ENCODE measurements at places on chromosomes 11 and 22. TPM values are rescaled to one million over a fixed set of nuclear protein-coding genes. Genes with fewer than 3 reads are reported as not detected.

POGLUT3 gene
- polyA plus RNA-seq, result 8.6 TPM

CCDC89 gene
- 2.3 TPM for polyA plus RNA-seq

SMTNL1 gene
- polyA plus RNA-seq, result not detected

CKAP5 gene
- 70.3 TPM for polyA plus RNA-seq

OR51B2 gene
- not detected for polyA plus RNA-seq

NPAS4 gene
- not detected for polyA plus RNA-seq

GRAMD1B gene
- 17.1 TPM for polyA plus RNA-seq

APOL5 gene
- not detected for polyA plus RNA-seq

ESAM gene
- polyA plus RNA-seq, result 42.0 TPM

LRRC74B gene
- polyA plus RNA-seq, result not detected

DNA sequence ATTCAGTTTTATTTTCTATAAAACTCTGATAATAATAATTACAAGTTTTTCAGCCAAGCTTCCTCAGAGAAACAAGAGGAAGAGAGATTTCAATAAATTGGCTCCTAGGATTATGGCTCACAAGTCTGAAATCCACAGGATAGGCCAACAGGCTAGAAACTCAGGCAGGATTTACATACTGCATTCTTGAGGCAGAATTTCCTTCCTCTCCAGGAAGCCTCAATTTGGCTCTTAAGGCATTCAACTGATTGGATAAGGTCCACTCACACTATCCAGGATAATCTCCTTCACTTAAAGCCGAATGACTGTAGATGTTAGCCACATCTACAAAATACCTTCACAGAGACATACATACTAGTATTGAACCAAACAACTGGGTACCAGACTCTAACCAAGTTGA, 120.3 kb upstream of the FAT3 start:
- no peak for DNase-seq

DNA sequence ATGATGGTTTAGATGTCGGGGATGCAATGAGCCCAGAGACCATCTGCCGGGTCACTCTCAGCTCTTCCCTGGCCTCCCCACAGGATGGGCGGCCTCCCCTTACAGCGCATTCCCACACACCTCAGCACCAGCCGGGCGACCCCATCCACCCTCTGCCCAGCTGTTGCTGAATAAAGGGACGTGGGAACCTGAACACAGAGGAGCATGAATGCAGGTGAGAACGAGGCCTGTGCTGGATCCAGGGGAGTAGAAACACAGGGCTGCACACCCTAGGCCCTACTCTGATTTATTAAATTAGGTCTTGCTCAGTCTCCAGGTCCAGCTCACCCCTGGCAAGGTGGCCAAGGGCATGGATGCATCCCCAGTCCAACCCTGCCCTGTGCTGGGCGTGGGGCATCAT, 180.5 kb downstream of the CTTN start:
- no peak for DNase-seq

DNA sequence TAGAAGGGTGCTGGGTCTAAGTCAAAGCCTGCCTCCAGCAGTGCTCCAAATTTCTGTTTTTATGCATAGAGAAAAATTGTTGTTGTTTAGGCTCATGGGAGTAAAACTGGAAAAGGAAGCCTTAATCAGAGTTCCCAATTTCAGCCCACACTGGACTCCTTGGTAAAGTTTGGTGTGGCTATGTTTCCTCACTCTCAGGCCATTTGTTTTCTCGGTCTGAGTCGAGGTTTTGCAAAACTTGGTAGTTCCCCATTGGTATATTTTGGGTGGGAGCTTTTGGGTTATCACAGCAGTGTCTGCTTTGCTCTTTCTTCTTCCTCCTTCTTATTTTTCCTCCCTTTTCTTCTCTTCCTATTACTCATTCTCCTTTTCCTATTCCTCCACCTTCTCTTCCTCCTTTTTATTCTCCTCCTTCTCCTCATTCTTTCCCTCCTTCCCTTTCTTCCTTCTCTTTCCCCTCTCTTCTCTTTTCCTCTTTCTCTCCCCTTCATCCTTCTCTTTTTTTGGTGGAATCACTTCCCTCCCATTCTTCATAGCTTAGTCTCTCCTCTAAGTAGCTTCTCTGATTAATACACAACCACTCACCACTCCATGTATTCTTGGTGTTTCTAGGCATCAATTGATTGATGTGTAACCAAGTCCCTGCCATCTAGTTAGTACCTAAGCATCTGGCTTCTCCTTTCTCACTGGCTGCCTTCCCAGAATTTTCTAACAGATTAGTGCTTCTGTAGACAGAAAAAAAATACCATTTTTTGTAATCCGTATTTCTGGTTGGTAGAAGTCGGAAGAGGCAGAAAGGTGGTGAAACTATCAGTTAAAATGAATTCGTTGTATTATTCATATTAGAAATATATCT, 10.1 kb downstream of the SLC5A1 start:
- peak; percentile 32 for DNase-seq

DNA sequence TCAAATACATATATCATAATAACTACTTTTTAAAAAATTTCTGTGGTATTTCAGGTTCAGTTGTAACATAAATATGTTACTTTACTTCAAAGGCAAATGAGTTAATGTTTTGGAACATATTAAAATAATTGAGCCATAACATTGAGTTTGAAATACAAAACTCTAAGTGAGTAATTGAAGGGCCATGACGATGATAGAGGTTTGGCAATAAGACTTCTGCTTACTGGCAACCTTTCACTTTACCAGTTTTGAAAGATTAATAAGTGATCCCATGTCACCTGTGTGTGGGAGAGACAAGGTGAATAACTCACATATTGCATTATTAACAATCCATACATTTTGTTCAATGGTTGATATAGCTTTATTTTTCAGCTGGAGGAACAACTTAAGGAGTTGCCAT, 144.4 kb downstream of the GRIA4 start:
- DNase-seq, result no peak

DNA sequence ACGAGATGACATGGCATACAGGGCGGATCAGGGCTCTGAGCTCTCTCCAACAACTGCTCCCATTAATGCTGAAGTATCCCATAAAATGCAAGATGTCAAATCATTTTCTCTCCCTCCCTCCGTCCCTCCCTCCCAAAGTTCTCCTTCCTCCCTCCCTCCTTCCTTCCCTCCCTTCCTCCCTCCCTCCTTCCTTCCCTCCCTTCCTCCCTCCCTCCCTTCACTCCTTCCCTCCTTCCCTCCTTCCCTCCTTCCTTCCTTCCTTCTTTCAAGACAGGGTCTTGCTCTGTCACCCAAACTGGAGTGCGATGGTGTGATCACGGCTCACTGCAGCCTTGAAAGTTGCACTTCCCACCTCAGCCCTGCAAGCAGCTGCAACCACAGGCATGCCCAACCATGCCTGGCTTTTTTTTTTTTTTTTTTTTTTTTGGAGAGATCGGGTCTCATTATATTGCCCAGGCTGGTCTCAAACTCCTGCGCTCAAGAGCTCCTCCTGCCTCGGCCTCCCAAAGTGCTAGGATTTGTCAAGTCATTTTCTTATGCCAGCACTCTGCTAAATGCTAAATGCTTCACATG, 38.2 kb downstream of the TXN2 start:
- DNase-seq, result no peak

DNA sequence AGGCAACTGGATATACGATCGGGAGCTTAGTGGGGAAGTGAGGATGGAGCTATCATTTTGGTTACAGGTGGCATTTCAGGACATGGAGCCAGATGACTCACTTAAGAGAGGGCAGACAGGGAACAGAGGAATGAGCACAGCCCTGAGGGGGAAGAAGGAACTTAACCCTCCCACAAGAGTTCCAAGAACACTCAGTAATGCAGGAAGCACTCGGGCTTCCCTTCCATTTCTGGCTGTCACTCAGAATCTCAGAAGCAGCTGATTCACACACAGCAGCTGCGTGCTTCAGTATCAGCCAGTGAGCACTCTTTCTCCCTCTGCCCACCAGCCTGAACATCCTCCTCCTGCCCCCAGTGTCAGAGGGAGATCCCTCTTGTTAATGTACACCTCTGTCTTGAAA, 34.8 kb downstream of the EFCAB6 start:
- peak; percentile 53 for DNase-seq

DNA sequence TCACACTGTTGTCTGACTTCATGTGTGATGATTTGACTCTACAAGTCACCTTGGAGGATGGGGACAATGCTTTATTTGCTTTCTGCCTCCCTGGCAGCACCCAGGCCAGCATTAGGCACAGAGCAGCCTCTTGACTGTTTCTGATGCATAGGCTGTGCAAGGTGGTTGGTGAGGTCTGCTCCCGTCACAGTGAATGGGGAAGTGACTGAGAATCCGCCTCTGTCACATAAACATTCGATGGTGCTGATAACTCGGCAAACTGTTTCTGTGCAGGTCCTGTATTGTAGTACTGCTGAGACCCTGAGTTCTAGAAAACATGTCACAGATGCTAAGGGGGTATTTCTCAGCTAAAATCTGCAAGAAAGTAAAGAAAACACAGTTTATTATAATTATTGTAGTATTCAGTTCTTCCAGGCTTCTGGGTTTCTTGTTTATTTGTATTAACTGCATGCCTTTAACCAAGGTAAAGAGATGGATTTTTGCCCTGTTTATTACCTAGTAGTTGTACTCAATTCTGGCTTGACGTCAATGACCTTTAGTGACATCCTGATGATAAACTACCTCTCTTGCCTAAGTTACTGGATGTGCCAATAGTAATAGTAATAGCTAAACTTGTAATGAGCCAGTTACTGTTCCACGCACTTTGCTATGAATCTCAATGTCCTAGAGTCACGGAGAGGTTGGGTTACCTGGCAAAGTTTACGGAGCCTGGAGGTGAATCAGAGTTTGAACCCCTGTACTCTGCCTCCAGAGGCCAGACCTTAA, 24.8 kb upstream of the RCN1 start:
- DNase-seq, result no peak

GRCh38 chr11:49995565-49995964, 13.2 kb upstream of the OR4C12 start:
- peak; percentile 0 for DNase-seq

- no peak for DNase-seq
These were observed 234.5 kb downstream of the METTL15 start for GRCh38 chr11:28342716-28343115.

DNA sequence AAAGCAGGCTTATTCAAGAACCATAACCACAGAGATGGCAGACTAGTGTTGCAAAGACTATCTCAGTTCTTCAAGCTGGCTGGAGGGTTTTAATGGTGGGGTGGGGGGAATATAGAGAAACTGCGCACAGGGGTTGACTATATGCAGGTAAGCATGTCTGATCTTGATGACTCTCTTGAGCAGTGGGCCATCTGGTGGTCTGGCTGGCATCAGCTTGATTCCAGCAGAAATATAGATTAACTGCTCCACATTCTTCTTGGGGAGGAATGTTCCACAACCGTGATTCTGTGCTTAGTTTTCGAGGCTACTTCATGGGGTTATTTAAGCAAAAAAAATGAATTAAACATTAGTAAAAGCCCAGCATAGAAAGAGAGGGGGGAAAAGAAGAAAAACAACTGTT, 158.8 kb upstream of the PGR start:
- no peak for DNase-seq

DNA sequence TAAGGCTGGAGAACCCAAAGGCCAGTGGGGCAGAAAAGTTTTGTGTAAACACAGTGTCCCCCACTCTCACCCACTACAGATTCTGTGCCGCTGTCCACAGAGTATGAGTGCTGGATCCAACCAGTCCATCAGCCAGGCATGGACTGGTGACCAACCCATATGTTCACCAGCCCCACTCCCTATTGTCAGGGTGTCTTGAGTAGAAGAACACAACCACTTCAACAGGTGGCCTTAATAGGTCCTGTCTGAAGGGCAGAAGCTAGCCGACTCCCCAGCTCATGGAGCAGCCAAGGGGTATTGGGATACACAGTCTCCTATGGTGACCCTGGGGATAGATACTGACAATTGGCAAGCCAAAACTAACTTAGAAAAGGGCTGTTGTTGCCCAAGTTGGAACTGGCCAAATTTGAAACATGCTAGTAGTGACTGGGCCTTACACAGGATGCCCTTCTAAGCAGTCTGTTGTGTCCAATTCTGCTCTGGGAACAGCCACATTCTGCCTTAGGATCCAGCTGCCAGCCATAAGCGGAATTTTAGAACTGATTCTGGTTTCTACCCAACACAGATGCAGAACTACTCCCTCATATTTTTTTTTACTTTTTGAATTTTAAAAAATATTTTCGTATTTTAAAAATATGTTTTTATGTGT, 19.8 kb upstream of the PGM2L1 start:
- DNase-seq, result no peak

DNA sequence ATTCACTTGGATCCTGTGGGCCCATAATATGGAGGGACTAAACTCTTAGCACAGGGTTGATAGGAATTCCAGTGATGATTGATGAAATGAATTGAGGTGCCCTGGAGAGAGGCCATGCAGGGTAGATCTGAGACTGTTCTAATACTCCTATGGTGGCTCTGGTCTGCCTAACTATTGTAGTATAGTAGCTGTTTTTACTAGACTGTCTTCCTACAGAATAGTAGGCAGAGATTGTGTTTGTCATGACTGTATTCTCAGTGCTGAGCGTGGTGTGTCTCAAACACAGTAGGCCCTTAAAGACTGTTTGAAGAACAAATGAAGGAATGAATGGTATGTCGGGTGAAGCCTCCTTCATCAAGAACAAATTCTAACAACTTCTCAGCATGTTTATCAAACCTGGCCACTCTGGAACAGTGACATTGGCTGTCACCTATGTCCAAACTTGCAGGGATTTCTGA, 107.0 kb upstream of the SESN3 start:
- no peak for DNase-seq

DNA sequence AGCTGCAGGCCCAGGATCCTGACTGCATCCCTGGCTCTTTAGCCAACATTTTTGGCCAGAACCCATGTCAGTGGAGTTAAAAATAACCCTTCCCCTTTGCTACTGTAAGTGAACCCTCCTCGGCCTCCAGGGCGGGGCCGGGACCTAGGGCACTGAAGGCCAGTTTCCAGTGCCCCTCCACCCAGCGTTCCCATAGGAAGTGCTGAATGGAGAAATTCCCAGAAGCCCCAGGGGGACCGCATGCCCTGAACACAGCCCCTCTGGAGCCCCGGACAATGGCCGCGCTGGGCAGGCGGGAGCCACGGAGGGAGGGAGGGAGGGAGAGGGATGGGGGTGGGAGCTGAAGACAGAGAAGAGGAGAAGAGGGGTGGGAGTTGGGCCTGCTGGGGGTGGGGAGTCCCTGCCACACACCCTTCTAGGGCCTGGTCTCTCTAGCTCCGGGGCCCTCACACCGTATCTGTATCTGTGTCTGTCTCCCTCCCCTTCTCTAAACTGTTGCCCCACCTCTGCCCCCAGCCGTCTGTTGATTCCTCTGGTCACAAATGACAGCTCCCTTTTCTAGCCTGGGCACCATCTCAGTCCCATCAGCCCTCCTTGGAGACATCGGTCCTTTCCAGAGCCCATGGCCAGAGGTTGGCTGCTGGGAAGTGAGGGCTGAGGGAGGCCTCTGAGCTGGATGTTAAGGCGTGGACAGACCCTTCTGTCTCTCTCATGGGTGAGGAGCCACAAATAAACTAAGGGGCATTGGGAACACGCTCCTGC, 10.9 kb downstream of the PDGFB start:
- DNase-seq, result no peak

DNA sequence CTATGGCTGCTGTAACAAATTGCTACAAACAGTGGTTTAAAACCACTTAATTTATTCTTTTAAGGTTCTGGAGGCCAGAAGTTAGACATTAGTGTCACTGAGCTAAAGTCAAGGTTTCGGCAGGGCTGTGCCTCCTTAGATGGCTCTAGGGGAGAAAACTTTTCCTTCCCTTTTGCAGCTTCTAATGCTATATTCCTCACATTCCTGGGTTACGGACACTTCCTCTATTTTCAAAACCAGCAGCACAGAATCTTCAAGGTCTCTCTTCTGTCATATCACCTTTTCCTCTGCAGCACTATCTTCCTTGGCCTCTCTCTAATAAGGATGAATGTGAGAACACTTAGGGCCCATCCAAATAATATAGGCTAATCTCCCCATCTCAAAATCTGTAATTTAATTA, 87.0 kb downstream of the C11orf87 start:
- no peak for DNase-seq

Measured in brain (organoid and tissue), 16 donors.